ENCODE measurements at places on chromosomes 13 and 19. TPM values are rescaled to one million over a fixed set of nuclear protein-coding genes. Genes with fewer than 3 reads are reported as not detected.
A peak's percentile ranks its signal among the peaks of the same experiment; 100 is the strongest.

GRCh38 chr19:41364524-41365391 is 809 bp upstream of the B9D2 start:
- H3K27ac ChIP-seq, result peak overlapping the region; percentile 98
- no peaks in the 10 kb centered on the region for H3K36me3 ChIP-seq
- H3K4me1 ChIP-seq, result no peaks in the 10 kb centered on the region
- DNase-seq, result no peak
- no peaks in the 10 kb centered on the region for H3K27me3 ChIP-seq

The CAMSAP3 gene
- total RNA-seq, result 65.9 TPM

DNA sequence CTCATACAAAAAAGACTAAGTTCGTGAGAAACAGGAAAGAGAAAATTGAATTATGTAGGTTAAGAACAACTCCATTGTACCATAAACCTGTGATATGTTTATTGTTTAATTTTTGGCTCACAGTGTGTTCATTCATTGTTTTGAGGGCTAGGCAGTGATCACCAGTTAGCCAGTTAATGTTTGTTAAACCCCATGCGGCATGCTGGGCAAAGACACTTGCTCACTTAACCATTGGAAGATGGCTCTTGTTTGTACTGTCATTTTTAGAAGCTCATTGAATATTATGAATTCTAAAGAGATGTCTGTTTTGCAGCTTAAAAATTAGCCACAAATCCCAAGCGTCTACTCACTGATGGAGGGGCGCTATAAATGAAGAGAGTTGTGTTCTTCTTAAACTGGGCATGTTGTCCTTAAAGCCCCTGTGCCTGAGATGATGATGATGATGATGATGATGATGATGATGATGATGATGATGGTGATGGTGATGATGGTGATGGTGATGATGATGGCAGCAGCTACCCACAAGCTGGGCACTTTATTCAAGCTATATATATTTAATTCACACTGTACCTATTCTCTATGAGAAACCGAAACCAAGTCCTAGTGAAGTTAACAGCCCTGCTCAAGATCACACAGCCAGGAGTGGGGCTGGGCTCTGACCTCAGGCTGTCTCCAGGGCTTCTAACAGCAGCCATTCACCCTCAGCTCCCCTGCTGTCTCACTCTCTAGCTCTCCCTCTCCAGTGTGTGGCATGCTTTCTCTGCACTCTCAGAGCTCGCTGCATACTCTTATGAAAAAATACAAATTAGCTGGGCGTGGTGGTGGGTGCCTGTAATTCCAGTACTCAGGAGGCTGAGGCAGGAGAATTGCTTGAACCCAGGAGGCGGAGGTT is 169.1 kb downstream of the SHISA2 start:
- peaks cover 24% of the 10 kb centered on the region for H3K4me1 ChIP-seq
- no peaks in the 10 kb centered on the region for H3K36me3 ChIP-seq
- peak; percentile 59 for DNase-seq
- H3K27ac ChIP-seq, result no peak overlapping the region

- peaks cover 3% of the 10 kb centered on the region for H3K4me1 ChIP-seq
- peak overlapping the region; percentile 29 for H3K4me3 ChIP-seq
- H3K27me3 ChIP-seq, result peaks cover 57% of the 10 kb centered on the region
- H3K36me3 ChIP-seq, result no peaks in the 10 kb centered on the region
- no peak overlapping the region for H3K27ac ChIP-seq
- DNase-seq, result peak; percentile 81
Observed at GRCh38 chr19:11420429-11421370, 1.6 kb upstream of the RGL3 start.

The ZNF486 gene
- total RNA-seq, result 27.6 TPM

DNA sequence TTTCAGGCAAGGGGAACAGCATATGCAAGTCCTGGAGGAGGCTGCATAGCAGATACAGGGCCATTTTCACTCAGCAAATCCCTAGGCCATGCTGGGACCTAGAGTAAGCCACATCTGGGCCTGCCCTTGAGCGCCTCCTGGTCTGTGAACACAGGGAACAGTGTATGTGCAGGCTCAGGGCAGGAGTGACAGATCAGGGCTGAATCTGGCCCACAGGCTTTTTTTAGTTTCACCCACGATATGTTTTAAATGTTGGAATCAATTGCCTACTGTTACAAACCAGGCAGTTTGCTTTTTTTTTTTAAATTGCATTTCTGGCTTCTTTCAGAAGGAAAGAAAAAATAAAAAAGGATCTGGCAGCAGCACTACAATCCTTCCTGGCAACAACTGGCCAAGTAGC is 1.5 kb upstream of the TMEM145 start:
- no peak overlapping the region for H3K4me3 ChIP-seq
- H3K4me1 ChIP-seq, result no peaks in the 10 kb centered on the region
- H3K27ac ChIP-seq, result no peak overlapping the region
- peaks cover 23% of the 10 kb centered on the region for H3K27me3 ChIP-seq
- peak; percentile 69 for DNase-seq

The ANGPTL4 gene
- total RNA-seq, result 13.2 TPM

Data from endodermal cell (in vitro differentiated cells).